ENCODE measurements at places on chromosomes 11 and 22. TPM values are rescaled to one million over a fixed set of nuclear protein-coding genes. Genes with fewer than 3 reads are reported as not detected.

CASP5 gene
- not detected for total RNA-seq

DNA sequence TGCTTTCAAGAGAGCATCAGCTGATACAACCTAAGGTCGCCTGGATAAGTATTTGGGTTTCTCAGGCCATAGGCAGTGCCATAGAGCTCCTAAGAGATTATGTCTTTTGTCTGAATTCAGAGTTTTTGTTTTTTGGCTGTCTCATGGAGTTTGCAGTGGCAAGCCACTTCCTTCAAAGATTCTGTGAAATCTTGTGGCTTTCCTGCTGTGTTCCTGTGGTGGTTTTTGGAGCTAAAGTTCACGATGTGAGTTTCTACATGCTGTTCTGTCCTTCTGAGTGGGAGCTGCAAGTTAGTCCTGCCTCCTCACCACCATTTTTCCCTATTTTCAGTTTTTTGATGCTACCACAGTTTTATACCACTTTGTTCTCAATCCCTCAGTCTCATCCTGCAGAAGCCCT, 111.4 kb downstream of the COMMD9 start:
- no peak for DNase-seq

CDC42BPG gene
- 0.34 TPM for total RNA-seq

MYBPC3 gene
- total RNA-seq = not detected

DNA sequence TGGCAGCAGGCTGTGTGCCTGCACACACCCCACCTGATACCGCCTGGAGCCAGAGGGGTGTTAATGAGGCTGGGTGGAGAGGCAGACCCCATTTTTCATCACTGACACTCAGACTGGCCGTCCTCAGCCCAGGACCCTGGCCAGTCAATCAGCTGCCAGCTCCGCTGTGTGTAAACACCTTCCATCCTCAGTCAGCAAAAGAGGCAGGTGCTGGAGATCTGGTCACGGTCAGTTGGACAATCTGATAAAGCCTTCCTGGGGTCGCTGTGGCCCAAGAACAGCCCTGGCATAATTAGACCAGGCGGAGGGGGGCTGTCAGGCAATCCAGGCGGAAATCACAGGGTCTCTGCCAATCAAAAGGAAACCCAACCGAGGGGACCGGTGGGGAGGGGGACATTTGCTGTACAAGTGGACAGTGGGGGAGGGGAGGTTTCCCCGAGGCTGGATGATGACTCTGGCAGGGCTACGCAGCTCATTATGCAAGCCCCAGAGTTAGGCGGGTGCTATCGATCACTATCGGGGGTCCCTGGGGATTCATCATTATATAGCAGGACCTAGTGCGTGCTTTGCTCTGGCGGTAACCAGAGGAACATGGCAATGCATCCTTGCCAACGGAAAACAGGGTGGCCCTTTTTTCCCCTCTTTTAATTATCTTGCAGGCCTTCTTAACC, 72.9 kb downstream of the ABTB2 start:
- no peak for DNase-seq

OSBP2 gene
- 18.0 TPM for total RNA-seq

DNA sequence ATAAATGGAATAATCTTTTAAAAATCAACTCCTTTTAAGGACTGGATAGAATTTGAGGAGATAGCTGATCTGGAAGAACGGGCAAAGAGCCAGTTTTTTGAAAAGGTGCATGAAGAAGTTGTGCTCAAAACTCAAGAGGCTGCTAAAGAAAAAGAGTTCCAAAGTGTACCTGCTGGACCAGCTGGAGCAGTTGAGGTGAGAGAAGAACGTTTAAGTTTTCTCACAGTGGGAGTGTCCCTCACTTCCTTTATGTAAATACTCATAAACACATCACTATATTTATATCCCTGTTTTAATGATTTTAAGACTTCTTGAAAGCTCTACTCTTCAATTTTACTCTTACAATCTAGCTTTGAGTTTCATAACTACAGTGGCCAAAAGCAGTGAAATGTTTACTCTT, 11.7 kb upstream of the ANKRD42 start:
- no peak for DNase-seq
